ENCODE measurements at places on chromosomes 4 and X.

GRCh38 chrX:35700121-35700520 is 98.0 kb upstream of the MAGEB16 start:
- DNase-seq = no peak

- peak; percentile 90 for DNase-seq
These were observed at the start of gene HAND2 for GRCh38 chr4:173529477-173530325. Gene HAND2 (minus strand): TSS chr4:173530229. CDS start chr4:173529289, 940 bp downstream.

DNA sequence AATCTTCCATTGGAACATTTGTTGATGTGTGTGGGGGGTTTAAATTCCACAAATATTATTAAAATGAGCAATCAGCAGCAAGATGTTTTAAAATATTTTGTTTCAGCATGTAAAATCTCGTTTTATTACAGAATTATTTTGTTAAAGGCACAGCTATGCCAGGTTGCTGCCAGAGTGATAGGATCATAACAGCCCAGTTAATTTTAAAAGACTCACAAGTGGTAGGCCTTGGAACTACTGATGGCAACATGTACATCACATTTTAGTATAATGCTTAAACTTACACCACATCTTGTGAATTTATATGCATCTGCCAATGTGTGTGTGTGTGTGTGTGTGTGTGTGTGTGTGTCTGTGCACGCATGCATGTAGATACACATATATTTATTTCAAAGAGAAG is 97.8 kb upstream of the SPRY1 start:
- no peak for DNase-seq

DNA sequence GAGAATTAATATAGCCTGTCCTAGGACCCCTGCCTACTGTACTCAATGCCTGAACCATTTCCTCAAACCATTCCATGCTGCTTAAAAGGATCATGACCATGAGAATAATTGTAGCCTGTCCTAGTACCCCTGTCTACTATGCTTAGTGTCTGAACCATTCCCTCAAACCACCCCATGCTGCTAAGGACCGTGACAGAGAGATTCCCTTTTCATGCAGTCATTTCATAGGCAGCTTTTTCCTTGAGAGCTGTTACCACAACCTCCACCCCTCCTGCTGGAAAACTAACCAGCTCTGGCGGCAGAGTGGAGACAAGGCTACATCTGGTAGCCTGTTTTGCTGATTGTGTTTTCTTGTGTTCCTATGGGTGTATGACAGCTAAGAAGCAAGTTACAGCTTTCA is 174.9 kb upstream of the SMARCAD1 start:
- DNase-seq = no peak

DNA sequence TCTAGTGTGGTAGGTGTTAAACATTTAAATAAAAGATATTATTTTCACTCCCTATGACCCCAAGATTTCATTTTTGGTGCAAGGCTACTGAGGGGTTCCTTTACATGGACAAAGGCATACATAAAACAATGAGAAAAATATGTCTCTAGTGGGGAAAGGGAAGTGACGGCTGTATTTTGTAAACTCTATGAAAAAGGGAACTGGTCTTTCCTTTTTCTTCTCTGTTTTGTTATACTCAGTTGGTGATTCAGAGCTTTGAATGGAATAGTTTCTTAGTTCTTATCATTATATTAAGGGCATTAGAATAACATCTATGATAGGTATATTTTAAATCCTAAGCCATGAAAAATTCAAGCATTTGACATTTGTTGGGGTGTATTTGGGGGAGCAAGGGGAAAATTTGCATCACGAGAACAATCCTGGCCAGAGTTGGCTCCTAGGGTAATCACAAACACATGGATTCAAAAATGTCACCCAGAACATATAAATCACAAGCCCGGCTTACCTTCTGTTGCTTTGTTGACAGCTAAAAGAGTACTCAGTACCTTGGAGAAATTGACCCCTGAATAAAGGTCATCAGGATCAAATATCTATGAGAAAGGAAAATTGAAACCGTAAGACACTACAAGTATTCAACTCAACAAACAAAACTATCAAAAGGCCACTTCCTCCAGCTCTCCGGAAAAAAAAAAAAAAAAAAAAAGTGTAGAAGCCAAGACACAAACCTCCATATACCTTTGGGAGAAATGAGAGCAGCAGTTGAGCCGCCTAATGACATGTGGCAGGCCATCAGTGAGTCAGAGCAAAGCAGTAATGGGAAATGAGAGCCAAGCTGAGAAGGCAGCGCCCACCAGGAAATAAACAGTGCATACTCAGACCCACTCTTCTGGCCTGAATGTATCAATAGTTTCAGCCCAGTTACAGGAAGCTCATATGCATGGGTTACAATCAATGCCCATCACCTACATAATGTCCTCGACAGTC is 33.4 kb downstream of the ARHGEF6 start:
- no peak for DNase-seq

- no peak for DNase-seq
These were observed 388.9 kb upstream of the PPP1R2C start for GRCh38 chrX:43166874-43167273.
